ENCODE measurements at places on chromosomes 13 and 19.

GRCh38 chr19:11293433-11294389, 2.2 kb upstream of the TSPAN16 start:
- peak; percentile 94 for DNase-seq

- no peak for DNase-seq
Measured at GRCh38 chr13:102291587-102292218, 110.1 kb downstream of the FGF14 start.

DNA sequence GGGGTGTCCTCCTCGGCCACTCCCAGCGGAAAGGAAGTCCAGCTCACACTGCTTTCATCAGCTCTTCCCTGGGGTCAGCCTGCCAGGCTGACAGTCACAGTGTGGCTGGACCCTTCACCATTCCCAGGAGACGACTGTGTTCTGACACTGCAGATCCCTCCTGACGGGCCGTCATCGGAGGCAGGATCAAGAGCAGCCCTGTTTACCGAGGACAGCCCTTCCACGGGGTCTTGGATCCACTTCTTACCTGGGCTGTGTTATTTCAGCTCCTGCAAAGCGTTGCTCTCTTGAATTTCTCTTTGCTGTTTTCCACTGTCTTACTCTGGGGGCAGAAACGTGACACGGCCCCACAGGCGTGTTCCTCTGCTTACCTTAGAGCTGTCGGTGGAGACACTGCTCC, 149.9 kb upstream of the SOX1 start:
- no peak for DNase-seq

DNA sequence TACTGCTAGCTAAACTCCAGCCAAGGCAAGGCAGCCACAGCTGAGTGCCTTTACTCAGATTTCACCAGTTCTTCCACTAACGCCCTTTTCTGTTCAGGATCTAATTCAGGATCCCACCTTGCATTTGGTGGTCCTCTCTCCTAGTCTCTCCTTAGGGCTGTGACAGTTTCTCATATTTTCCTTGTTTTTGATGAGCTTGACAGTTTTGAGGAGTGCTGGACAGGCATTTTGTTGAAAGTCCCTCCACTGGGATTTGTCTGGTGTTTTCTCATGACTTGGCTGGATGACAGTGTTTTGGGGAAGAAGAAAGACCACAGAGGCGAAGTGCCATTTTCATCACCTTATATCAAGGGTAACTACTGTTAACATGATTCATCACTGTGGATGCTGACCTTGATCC, 162.3 kb upstream of the TSC22D1 start:
- no peak for DNase-seq

GRCh38 chr19:42394751-42395150, 4.7 kb upstream of the CNFN start:
- DNase-seq: no peak

GRCh38 chr13:70253834-70254233, 145.6 kb upstream of the KLHL1 start:
- no peak for DNase-seq

GRCh38 chr13:89920461-89920860, 1427.0 kb upstream of the MIR17HG start:
- no peak for DNase-seq

- DNase-seq: no peak
Measured at GRCh38 chr13:43368003-43368402, 344.6 kb downstream of the DNAJC15 start.

DNA sequence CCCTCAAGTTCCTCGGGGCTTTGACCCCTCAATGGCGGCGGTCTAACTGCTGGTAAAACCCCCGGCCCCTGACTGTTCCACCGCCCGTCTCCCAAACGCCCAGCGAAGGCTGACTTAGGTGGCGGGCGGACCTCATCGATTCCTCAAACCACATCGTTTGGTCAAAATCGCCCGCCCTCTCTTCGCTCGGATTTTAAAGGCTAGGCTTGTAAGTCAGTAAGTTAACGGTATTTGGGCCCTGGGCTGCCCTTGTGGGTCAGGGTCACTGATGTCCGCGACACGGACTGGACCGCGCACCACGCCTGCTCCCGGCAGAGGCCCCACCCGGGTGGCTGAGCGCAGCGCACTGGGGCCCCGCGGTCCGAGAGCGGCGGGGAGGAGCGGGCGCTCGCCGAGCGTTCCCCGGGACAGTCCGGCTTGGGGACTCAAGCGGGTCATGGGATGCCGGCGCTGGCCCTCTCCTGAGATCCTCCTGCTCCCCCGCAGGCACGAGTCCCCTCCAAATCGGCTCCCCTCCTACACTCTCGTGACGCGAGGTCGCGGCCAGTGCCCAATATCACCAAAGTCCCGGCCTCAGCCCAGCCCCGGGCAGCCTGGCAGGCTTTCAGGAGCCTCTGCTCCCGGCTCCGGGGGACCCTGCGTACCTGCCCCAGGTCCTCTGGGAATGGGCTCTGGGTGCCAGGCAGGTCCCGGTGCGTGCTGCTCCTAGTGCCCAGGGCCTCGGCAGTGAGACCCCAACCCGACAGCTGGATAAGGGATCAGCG, 1.0 kb downstream of the FLT1 start:
- DNase-seq: peak; percentile 67

DNA sequence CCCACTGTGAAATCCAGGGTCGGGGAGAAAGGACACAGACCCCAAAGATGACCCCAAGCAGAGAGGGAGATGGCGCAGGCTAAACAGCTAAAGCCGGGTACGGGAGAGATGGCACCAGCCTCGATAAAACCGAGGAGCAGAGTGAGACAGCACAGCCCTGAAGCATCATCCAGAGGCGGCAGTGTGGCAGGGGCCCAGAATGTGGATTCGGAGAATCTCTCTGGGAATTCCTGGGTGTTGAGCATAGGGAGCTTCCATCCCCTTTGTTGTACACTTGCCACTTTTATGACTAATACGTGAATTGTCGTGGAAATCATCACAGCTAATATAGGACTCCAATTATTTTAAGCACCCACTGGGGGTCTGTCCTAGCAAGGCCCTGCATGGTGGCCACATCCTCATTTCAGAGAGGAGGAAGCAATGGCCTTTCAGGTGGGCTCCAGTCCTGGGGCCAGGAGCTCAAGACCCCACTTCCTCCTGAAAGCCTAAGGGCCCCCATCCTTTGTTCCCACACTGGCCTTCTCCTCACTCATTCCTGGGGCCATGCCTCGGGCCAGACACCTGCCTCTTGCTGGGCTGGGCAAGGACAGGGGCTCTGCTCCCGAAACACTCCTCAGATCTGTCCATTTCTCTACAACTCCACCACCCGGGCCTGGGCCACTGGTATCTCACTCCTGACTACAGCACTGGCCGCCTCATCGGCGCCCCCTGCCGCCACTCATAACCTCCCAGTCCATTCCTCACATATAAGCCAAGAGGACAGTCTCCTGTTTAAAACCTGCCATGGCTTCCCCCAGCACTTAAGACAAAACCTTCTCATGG, 29.3 kb upstream of the ATP1A3 start:
- DNase-seq: peak; percentile 65

GRCh38 chr13:28526876-28527275, 31.9 kb upstream of the FLT1 start:
- no peak for DNase-seq

DNA sequence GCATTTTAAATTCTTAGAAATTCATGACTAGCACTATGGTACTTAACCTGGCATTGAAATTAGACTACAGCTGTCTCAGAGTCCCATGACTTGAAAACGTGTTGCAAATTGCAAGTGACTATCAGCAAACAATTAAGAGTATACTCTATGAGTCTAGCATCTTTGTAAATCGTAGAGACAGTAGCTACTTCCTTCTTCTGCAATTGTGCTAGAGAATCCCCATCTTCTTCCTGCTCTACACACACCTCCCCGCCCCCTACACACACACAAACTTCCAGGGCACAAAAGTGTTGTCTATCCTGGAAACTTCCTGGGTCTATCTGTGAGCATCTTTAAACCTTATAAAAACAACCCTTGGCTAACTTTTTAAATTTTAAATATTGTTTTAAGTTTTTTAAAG, 35.2 kb upstream of the MIR17HG start:
- no peak for DNase-seq

DNA sequence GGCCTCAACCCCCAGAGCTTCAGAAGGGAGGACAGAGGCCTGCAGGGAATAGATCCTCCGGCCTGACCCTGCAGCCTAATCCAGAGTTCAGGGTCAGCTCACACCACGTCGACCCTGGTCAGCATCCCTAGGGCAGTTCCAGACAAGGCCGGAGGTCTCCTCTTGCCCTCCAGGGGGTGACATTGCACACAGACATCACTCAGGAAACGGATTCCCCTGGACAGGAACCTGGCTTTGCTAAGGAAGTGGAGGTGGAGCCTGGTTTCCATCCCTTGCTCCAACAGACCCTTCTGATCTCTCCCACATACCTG, 969 bp upstream of the CEACAM5 start:
- peak; percentile 50 for DNase-seq

DNA sequence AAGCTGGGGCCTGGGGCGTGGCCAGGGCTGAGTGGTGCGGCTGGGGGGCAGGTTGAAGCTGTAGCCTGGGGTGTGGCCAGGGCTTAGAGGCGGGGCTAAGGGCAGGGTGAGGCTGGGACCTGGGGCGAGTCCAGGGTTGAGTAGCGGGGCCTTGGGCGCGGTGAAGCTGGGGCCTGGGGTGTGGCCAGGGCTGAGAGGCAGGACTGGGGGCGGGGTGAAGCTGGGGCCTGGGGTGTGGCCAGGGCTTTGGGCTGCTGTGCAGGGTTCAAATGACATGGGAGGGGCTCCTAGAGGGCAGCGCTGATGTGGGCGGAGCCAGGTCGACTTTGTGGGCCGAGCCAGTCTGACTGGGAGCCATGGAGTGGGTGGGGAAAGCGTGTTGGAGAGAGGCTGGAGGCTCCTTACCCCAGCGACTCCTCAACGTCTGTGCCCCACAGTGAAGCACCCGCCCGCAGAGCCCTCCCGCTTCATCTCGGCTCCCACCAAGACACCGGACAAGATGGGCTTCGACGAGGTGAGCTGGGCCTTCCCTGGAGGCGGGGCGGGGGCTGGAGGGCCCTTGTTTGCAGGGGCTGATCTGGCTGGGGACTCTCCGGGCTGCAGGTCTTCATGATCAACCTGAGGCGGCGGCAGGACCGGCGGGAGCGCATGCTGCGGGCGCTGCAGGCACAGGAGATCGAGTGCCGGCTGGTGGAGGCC, 21.5 kb downstream of the COLGALT1 start:
- peak; percentile 74 for DNase-seq

- no peak for DNase-seq
Measured at GRCh38 chr19:50694815-50695145, 24.8 kb downstream of the SHANK1 start.

GRCh38 chr19:49010453-49010852, 6.4 kb downstream of the LHB start:
- no peak for DNase-seq

DNA sequence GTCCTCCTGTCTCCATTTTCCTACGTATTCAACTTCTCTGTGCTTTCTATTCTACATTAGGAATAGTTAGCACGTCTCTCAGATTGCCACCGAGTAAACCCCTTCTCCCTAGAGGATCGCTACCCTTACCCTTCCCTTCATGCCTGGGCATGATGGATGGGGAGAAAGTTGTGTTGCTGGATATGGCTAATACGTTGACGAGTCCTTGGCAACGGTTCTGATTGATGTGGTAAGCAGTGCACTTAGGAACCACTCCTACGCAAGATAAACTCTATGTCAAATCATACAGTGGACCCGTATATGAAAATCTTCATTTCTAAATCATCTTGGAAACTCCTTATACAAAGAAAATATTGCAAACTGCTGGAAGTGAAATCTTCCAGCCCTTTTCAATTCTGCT, 224.5 kb downstream of the EFNB2 start:
- no peak for DNase-seq

- DNase-seq: no peak
Measured at GRCh38 chr13:89072979-89073378, 1401.8 kb downstream of the SLITRK5 start.

- peak; percentile 66 for DNase-seq
Measured at GRCh38 chr19:17861542-17862402, 2.1 kb downstream of the RPL18A start.

DNA sequence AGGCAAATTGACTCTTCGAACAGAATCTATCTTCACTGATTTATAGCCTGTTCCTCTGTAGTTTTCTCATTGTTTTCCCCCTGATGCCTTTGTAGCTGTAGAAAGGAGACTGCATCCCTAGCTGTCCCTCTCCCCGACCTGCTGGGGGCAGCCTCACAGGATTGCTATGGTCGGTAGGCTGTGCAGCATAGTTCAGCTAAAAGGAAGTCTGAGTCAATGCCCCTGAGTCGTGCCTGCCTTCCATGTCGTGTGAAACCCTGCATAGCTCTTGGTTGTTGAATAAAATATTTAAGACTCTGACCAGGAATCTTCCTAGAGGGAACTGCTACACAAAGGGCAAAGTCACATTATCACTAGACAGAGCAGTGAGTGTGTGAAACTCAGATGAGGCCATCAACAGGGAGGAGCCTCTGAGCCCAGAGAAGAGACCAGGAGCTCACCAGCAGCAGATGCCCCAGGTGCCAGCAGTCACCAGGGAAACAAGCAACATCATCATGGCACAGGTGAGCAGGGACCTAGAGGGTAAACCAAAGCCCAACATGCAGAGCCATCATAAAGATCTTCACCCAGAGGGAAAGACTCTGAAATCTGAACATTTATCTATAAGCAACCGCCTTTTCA, 108.4 kb upstream of the NBEA start:
- DNase-seq: no peak

DNA sequence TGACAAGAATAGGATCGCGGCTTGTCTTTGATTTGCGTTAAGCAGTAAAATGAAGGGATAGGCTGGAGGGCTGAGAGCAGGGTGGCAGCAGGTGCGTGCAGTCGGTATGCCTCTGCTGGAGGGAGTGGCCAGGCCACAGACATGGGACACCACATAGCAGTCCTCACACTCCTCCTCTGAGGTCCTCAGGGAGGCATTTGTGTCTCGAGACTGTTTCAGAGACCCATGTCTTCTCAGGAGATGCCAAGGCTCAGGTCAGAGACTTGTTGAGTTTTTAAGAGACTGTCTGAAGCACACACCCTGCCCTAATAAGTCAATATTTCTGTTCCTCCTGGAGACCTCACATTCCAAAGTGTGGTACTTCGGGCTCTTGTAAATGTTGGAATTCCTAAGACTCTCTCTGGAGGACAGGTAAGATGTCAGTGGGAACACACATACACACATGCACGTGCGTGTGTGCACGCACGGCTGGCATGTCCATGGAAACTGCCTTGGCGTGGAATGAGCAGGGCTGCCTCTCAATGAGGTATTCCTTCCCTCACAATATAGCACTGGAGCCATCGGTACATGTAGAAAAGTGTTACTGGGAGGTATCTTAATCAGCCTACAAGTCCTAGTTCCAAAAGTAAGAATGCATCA, 46.4 kb downstream of the COL4A2 start:
- no peak for DNase-seq

- no peak for DNase-seq
Measured at GRCh38 chr19:24071078-24071477, 15.9 kb upstream of the ZNF254 start.

- no peak for DNase-seq
Measured at GRCh38 chr19:28710278-28710677, 502.7 kb downstream of the UQCRFS1 start.

DNA sequence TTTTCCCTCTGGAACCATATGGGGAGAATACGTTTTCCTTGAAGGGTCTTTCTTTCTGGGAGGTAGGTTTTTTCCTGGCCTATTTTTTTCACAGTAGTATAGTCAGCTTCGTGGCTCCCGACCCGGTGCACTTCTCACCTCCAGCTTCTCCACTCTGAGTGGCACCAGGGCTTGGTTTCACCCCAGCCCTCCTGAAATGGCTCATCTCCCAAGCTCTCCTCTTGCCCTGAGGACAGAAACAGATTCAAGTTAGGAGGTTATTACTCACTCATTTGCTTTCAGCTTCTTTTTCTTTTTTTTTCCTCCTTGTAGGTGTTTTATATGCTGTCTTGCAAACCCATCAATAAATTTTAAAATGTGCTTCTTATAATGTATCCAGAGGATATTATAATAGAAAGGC, 199.3 kb downstream of the RFC3 start:
- no peak for DNase-seq

GRCh38 chr19:12787458-12787857, 3.8 kb upstream of the JUNB start:
- DNase-seq: no peak

Data from activated CD8-positive, alpha-beta memory T cell treated with anti-CD3 and anti-CD28 coated beads, Interleukin-2, amount 50 U/mL, for 48 hours (primary cell).